AG09319 (cell line): ENCODE measurements at places on chromosomes 3 and 15.
A peak's percentile ranks its signal among the peaks of the same experiment; 100 is the strongest.

GRCh38 chr3:66393333-66394005 lies 107.4 kb downstream of the LRIG1 start:
- peak; percentile 59 for DNase-seq

GRCh38 chr3:99373846-99374210 lies 264.6 kb upstream of the COL8A1 start:
- DNase-seq: no peak

DNA sequence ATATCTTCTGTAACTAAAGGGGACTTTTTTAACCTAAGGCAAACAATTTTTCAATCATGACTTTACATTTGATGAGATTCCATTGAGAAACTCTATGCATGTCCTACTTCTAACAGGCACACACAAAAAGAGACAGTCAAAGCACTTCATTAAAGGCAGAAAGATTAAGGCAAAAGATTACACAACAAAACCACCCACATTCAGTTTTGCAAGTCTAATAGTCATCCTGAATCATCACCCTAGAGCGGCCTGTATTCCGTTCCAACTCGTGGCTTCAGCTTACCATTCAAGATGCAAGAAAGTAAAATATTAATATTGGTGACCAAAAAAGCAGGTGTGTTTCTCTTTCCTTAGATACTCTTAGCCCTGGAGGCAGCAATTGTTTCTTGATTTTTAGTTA lies 205.9 kb downstream of the P3H2 start:
- DNase-seq: peak; percentile 65

DNA sequence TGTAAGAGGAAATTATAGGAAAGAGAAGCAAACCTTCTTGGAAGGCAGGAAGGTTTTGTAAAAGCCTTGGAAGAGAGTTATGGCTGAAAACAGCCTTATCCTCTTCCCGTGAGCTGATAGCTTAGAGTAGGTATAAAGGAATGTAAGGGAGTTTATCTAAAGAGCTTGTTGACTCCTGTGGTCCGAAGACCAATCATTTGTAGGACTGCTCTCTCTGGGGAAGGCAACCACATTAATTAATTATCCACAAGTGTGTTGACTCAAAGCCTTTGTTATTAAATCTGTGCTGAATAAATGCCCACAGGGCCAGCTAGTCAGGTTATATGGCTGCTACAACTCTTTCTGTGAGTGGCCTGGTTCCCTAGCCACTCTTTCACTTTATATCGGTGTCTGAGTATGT lies 452.1 kb upstream of the RASGRP1 start:
- DNase-seq: no peak

GRCh38 chr3:6444888-6445658 lies 415.8 kb upstream of the GRM7 start:
- no peak for DNase-seq

DNA sequence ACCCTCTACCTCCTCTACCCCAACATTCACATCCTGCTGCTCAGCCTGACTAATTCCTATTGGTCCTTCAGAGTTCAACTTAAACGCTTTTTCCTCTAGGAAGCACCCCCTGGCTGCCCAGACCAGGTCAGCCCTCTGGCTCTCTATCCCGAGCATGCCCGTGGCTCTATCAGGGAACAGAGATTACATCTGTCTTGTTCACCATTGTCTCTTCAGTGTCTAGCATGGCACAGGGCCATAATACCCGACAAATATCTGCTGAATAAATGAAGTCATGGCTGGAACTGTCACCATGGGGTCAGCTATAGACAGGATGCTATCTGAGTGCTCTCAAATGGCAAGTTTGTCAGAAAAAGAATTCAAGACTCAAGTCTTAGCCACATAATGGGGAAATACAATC lies 296.9 kb upstream of the CHRNA7 start:
- no peak for DNase-seq
